ENCODE measurements at places on chromosomes 16 and 17.
A peak's percentile ranks its signal among the peaks of the same experiment; 100 is the strongest.

DNA sequence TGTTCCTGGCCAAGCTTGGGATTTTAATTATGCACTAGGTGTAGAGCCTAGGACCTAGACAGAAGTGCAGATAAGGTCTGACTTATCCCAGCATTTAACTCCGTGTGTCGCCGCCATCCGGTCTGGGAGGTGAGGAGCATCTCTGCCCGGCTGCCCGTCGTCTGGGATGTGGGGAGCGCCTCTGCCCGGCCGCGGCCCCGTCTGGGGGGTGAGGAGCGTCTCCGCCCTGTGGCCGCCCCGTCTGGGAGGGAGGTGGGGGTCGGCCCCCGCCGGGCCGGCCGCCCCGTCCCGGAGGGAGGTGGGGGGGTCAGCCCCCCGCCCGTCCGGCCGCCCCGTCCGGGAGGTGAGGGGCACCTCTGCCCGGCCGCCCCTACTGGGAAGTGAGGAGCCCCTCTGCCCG, 7.1 kb upstream of the B4GALNT2 start:
- DNase-seq: no peak

GRCh38 chr17:34375426-34375997, 12.5 kb upstream of the CCL1 start:
- DNase-seq: no peak

DNA sequence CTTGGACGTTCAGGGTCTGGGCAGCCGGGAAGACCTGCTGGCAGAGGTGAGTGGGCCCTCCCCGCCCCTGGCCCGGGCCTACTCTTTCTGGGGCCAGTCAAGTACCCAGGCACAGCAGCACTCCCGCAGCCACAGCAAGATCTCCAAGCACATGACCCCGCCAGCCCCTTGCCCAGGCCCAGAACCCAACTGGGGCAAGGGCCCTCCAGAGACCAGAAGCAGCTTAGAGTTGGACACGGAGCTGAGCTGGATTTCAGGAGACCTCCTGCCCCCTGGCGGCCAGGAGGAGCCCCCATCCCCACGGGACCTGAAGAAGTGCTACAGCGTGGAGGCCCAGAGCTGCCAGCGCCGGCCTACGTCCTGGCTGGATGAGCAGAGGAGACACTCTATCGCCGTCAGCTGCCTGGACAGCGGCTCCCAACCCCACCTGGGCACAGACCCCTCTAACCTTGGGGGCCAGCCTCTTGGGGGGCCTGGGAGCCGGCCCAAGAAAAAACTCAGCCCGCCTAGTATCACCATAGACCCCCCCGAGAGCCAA, 8.6 kb upstream of the ABCC3 start:
- DNase-seq: peak; percentile 56

GRCh38 chr17:11900041-11900476, 97.2 kb downstream of the ZNF18 start:
- DNase-seq: no peak

DNA sequence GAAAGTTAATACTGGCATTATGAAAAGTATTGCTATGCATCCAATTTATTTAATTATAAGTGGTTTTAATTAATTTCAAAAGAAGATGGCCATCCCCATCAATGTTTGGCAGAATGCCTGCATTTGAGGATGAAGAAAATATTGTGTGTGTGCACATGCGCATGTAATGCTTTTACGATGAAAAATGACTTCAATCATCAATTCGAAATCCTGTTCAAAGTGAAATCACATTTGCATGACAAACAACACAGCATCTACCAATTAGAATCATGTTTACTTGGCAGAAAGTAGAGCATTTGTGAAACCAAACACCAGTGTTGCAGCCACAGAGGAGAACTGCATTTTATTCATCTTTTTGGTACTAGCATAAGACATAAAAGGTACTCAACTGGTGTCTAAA, 191.9 kb upstream of the PIRT start:
- no peak for DNase-seq

GRCh38 chr17:73785958-73786743, 141.9 kb upstream of the SDK2 start:
- DNase-seq: no peak

DNA sequence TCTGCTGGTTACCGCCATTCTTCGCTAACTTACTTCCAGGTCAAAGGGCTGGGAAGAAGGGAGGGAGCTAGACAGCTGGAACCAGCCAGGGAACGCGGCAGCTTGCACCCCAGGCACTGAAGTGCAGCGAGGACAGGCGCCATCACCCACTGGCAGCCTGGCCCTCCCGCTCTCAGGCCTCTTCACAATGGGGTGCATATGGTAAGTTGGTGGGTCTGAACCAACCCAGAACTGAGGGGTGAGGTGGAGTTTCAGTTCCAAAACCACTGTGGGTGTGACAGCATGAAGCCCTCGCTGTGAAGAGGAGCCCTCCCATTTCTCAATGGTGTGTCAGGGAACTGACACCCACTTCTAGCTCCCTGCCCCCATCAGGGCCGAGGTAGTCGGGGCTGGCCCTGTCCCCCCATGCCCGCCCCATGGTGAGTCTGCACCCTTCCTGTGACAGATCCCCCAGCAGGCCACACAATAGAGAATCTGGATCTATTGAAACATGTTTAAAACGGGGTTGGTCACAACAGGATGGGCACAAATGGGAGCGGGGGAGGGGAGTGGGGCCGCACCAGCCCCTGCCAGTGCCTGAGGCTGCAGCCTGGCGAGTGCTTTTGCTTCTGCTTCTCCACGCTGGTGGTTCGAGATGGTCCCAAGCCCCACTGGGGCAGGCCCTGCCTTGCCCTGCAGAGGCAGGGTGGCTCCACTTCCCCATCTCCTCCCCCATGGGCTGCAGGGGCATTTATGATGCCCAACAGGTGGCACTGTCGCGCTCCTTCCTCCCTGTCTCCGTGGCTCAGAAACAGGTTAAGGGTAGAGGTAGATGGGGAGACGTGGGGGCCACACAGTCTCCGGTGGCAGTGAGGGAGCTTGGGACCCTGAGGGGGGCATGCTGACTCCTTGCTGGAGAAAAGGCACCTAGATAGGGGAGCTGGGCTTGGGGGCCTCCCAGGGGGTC, 2.3 kb downstream of the LIMD2 start:
- DNase-seq: peak; percentile 68

DNA sequence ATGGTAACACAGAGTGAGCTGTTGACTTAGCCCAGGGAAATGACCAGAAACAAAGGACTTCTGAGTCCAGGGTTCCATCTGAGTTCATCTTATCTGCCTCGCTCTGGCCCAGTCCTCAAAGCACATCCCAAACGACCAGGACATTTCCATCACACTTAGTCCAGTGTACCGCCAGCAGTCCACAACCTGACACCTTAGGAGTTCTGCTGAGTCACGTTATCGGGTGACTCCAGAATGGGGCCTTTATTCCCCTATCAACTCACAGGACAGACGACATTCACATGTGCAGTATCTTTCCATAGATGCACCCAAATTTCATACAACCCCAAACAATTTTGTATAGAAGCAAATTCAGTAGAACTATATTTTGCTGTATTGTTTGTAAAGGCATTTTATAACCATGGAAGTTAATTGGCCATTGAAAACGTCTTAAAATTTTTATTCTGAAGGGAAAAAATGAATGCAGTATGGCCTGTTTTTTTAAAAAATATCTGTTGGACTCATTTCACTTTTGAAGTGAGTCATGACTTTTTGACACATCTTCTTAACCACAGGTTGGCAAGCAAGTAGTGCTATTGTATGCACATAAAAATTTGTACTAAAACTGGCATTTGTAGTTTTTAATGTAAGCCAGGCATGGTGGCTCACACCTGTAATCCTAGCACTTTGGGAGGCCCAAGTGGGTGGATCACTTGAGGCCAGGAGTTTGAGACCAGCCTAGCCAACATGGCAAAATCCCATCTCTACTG, 46.3 kb downstream of the ZNF18 start:
- DNase-seq: no peak

GRCh38 chr16:82138478-82139285, 31.3 kb downstream of the MPHOSPH6 start:
- no peak for DNase-seq
